ENCODE measurements at places on chromosomes 11 and 22.

GRCh38 chr11:103648670-103649400, 387.6 kb upstream of the DDI1 start:
- H3K27me3 ChIP-seq, result no peaks in the 10 kb centered on the region
- H3K27ac ChIP-seq, result no peak overlapping the region
- H3K4me1 ChIP-seq, result no peaks in the 10 kb centered on the region
- no peak for DNase-seq
- H3K4me3 ChIP-seq, result no peak overlapping the region
- no peaks in the 10 kb centered on the region for H3K36me3 ChIP-seq

- no peak for DNase-seq
- no peaks in the 10 kb centered on the region for H3K27me3 ChIP-seq
- no peak overlapping the region for H3K27ac ChIP-seq
- H3K4me1 ChIP-seq, result no peaks in the 10 kb centered on the region
Observed at GRCh38 chr11:6328321-6328720, 8.0 kb upstream of the CAVIN3 start.

GRCh38 chr11:42764936-42765335, 546.9 kb upstream of the API5 start:
- H3K4me3 ChIP-seq, result no peak overlapping the region
- H3K36me3 ChIP-seq, result no peaks in the 10 kb centered on the region
- H3K4me1 ChIP-seq, result no peaks in the 10 kb centered on the region
- no peaks in the 10 kb centered on the region for H3K27me3 ChIP-seq
- H3K27ac ChIP-seq, result no peak overlapping the region
- DNase-seq, result no peak

DNA sequence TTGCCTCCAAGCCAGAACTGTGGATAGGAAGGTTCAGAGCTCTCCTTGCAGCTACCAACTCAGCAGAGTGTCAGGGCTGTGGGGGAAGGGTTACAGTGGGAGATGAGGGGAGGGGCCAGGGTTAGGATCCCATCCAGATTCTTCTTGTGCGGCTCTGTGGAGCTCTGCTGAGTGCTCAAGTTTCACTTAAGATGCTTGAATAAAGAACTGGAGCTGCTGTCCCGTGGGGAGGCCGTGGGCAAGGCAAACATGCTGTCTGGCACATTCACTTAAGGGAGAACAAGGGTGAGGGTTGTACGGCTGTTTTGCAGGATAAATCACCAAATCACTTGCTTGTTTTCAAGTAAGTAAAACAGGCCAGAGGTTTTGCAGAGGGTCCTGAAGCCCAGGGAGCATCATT, 197.1 kb downstream of the FAM76B start:
- H3K27me3 ChIP-seq, result no peaks in the 10 kb centered on the region
- no peaks in the 10 kb centered on the region for H3K4me1 ChIP-seq
- no peak overlapping the region for H3K27ac ChIP-seq
- H3K36me3 ChIP-seq, result no peaks in the 10 kb centered on the region

DNA sequence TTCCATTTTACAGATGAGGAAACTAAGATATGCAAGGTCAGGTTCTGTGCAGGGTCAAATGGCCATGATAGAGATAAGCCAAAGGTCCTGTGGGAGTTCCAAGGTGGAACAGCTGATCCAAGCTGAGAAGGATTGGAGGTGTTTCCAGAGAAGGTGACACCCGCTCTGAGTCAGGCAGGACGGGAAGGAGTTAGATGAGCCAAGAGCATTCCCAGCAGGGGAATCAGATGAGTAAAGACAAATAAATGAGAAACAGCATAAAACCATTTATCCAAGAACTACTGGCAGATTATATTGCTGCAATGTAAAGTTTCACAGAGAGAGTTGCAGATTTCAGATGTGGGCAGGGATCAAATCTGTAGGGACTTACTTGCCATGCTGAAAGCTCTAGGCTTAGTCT, 18.9 kb upstream of the HEPHL1 start:
- no peak overlapping the region for H3K4me3 ChIP-seq
- H3K4me1 ChIP-seq, result no peaks in the 10 kb centered on the region
- H3K27me3 ChIP-seq, result no peaks in the 10 kb centered on the region

DNA sequence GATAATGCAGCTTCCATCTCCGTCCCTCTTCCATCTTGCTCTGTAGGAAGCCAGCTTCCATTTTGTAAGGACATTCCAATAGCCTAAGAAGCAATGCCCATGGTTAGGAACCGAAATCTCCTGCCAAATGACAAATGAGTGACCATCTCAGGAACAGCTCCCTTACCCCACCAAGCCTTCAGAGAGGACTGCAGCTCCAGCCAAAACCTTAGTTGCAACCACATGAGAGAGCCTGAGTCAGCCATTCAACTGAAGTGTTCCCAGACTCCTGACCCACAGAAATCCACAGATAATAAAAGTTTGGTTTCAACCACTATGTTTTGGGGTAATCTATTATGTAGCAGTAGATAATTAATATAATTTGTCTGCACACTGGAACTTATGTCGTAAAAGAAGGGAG, 51.7 kb upstream of the LDLRAD3 start:
- no peak overlapping the region for H3K27ac ChIP-seq
- no peaks in the 10 kb centered on the region for H3K36me3 ChIP-seq
- H3K4me1 ChIP-seq, result no peaks in the 10 kb centered on the region

GRCh38 chr11:2325719-2326118, 23.9 kb downstream of the TSPAN32 start:
- no peak for DNase-seq
- H3K36me3 ChIP-seq, result no peaks in the 10 kb centered on the region
- no peaks in the 10 kb centered on the region for H3K4me1 ChIP-seq
- H3K27ac ChIP-seq, result no peak overlapping the region
- no peaks in the 10 kb centered on the region for H3K27me3 ChIP-seq

DNA sequence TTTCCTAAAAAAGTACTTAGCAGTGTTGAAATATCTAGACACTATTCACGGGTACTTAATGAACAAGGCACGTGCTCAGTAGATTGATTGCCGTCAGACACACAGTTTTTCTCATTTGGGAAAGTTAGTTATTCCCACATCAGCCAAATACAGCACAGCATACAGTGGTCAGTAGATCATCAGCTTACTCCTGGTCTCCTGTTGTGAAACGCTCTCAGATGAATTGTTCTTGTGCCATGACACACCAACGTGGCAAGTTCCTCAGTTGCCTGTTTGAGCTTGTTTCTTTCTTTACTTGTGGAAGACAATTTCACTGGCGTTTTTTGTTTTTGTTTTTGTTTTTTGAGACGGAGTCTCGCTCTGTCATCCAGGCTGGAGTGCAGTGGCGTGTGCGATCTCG, 8.6 kb downstream of the TAB1 start:
- DNase-seq, result no peak
- H3K36me3 ChIP-seq, result no peaks in the 10 kb centered on the region
- H3K27ac ChIP-seq, result no peak overlapping the region
- no peaks in the 10 kb centered on the region for H3K27me3 ChIP-seq
- no peak overlapping the region for H3K4me3 ChIP-seq

DNA sequence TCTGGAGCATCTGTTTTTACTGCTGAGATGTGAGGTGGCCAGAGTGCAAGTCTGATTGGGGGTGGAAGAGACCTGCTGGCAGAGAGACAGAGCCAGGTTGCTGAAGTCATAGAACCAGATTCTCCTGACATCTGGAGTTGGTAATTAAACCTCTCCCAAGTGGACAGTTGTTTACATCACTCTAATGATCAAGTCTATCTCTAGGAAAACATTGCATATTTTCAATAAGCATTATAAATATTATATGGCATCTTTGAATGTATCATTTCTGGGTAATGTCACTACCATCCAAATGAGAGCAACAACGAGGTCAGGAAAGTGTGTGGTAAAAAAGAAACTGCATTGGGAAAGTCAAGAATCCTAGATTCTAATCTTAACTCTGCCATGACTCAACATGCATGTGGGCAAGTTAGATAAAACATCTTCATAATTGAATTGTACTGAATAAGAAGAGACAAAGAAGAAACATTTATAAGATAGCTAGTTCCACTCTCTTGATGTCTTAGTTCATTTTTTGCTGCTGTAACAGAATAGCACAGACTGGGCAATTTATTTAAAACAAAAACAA, 351.2 kb upstream of the API5 start:
- H3K27ac ChIP-seq, result no peak overlapping the region
- no peaks in the 10 kb centered on the region for H3K36me3 ChIP-seq
- H3K4me1 ChIP-seq, result no peaks in the 10 kb centered on the region
- no peak overlapping the region for H3K4me3 ChIP-seq
- DNase-seq, result no peak
- no peaks in the 10 kb centered on the region for H3K27me3 ChIP-seq
